ENCODE measurements at places on chromosomes 2 and 18.
A peak's percentile ranks its signal among the peaks of the same experiment; 100 is the strongest.

DNA sequence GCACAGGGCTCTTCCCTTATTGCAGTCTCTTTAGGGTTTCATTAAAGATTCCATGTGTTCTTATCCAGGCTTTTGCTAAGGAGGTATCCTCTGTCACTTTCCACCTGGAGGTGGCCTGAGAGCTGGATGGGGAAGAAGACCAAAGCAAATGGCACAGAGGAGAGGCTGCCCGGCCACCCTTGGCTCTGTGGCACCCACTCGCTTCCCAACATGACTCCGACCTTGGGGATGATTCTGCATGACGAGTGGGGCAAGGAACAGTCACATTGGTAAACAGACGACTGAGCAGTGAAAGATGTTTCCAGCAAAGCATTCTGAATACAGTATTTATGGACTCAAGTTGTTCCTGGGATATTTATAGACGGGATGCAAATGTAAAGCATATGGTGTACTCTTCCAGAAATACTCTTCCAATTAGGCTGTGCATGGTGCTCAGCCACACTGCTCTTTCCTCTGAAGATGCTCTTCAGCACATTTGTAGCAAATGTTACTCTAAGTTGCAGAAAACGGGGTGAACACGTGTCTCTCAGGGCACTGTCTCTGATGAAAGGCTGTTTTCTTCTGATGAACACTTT lies 377.1 kb upstream of the HS6ST1 start:
- DNase-seq, result no peak

GRCh38 chr2:239495175-239495574 lies 94.4 kb upstream of the HDAC4 start:
- no peak for DNase-seq

DNA sequence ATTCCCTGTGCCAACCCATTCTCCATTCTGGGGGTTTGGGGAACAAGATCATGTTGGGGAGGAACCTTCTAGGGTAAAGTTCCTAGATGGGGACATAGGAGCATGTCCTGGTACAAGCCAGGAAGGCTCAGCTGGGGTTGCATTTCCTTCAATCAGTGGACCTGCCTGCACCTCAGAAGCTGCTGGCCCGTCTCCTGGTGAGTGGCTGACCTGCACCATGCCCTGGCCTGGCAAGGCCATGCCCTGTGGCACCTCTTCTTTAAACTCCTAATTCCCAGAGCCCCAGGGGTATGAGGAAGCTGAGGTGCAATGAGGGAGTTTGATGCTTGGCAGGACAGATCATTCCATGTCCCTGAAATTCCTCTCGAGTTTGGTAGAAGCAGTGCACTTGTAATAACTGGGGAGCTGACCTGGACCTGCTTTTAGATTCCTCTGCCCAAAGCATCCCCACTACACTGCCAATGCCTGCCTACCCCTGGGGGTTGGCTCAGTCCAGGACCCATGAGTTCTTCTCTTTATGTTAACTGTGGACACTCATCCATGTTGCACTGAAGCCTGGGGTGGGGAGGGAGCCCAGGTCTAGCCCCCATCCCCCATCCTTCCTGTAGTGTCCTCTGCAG lies 25.3 kb downstream of the MROH2A start:
- no peak for DNase-seq

GRCh38 chr2:99336804-99337112 lies 431 bp upstream of the EIF5B start:
- no peak for DNase-seq

DNA sequence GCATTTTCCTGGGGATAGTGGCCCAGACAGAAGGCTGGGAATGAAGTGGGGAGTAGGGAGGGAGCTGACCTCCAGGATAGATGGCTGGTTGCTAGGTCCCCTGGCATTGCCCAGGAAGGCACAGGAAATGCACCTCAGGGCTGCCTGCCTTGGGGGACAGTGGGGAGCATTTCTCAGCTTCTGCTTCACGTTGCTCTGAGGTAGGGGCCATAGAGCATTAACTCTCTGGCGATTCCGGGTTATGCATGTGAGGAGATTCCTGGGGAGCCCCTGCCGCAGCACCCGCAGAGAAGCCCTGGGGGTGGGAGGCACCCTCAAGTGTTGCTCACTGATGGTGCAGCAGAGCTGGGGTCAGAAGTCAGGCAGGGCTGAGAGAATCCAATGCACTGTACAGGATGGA lies 256.5 kb downstream of the CYP26B1 start:
- no peak for DNase-seq

DNA sequence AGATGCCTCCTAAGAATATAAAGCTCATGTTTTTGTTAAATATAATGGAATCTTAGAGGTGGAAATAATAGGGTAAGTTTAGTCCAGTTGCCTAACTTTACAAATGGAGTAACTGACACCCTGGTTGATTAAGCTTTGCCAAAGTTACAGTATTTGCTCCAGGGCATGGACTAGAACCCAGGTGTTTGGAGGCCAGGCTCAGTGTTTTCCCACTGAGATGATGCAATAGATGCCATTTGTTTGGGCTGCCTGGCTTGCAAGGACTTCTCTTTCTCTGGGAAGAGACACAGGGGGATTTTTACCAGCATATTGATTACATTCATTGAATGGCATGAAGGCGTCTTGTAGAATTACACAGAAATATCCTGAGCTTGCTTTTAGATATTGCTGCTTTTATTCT lies 397.8 kb downstream of the SLC4A3 start:
- DNase-seq, result no peak

- DNase-seq, result no peak
Measured at GRCh38 chr2:140797718-140798117, 1333.1 kb downstream of the LRP1B start.

- DNase-seq, result no peak
Measured at GRCh38 chr2:13533524-13533922, 816.8 kb downstream of the TRIB2 start.

- DNase-seq, result no peak
Measured at GRCh38 chr2:154603682-154604081, 94.8 kb upstream of the KCNJ3 start.

DNA sequence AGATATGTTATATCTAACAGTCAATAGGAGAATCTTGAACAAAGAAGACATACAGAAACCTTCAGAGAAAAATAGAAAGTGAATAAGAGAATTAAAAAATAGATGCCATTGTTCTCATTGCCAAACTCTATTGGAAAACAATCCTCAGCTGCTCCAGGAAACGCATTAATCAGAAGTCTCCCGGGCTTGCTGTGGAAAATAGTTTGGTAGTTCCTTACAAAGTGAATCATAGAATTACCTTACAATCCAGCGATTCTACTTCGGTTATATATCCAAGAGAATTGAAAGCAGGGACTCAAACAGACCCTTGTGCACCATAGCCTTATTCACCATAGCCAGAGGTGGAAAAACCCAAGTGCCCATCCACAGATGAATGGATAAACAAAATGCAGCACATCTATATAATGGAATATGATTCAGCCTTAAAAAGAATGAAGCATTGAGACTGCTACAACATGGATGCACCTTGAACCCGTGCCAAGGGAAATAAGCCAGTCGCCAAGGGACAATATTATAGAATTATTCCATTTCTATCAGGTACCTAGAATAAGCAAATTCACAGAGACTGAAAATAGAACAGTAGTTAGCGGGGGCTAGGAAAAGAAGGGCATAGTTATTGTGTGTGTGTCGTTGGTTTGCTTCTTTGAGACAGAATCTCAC lies 21.9 kb upstream of the CHRNA1 start:
- DNase-seq, result no peak

DNA sequence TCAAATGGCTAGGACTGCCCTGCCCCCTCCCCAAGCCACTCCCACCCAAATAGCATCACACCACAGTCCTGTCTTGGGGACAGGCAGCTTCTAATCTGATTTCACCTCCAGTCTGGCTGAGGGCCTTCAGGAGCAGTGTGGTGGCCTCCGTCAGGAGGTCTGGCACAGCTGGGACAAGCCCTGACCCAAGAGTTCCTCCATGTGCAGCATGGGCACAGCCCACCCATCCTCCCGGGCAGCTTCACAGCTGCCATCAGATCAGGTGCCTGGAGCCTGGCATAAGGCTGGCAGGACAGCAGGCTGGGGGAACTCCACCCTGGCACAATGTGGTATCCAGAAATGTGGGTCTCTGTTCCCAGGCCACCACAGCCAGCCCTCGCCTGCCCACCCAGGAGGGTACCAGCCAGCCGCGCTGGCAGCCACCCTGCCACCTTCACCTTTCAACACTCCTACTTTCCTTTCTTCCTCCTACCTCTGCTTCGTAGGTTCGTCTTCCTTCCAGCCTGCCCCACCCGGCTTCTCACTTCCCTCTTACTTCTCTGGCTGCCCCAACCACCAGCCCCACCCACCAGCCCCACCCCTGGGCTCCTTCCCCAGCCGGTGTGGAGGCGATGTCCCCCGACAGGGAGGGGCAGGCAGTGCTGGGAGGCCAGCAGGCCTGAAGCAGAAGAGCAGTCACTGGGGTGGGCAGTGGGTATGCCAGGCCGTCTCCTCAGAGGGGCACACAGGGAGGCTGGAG lies at the start of gene CAPG:
TSS of gene CAPG (minus strand) at position 522 of the 739 bp plus-strand sequence. CDS start 8,221 bp downstream, outside the sequence.
- DNase-seq, result no peak

DNA sequence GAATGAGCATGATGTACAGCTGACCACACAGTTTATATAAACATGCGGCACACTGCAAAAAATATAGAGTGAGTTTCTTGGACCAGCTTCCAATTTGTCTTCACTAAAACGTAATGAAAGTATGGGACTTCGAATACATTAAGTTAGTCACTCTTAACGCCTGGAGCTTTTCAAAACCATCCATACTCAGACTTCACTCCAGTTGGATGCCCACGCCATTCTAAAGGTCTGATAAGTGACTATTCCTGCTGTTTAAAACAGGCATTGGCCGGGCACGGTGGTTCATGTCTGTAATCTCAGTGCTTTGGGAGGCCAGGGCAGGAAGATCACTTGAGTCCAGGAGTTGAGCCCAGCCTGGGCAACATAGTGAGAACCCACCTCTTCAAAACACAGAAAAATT lies 84.6 kb downstream of the MYL12B start:
- no peak for DNase-seq

DNA sequence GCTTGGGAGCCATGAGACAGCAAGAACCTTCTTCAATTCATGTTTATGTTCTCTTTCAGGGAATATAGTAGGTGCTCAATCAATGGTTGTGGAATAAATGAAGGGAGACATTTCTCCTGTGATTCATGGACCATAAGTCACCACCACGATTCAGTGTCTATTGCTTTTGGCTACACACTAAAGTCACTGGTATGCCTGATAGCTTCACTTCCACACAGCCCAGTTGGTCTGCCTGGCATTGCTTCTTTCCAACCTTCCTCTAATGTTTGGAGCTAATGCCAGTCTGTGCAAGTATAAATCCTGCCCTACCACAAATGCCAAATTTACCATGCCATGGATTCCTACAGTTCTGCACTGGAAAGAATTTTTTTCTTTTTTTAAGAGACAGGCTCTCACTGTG lies 1.3 kb upstream of the CXCR1 start:
- DNase-seq, result no peak

DNA sequence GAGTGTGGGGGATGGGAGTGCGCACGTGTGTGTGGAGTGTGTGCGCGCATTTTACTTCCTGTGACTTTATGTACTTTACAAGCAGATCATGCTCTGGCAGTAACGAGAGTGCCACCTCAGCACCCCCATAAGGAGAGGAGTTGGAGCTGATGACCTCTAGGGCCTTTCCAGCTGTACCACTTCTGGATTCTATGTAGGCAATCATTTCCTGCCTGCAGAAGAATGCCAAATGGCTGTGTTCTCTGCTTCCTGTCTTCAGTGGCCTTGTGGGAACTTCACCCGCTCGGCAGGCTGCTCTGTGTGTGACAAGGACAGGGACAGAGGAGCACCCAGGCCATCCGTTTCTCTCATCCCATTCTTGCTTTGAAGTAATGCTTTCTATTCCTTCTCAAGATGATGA lies 22.8 kb upstream of the ZNF385B start:
- no peak for DNase-seq

DNA sequence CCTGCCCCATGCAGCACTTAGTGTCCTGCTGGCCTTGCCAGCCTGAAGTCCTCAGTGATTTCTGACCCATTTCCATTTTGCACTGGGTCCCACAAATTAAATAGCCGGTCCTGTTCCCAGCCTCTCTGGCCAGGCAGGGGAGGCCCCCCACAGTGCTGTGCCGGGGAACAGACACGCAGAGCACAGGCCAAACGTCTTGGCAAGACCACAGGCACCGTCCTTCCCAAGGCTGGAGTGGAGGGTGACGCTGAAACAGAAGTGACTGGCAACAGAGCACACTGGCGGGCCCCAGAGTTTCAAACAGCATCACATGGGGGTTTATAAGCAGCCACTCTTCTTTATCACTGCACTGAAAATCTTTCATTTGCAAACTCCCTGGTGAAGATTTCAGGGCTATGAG lies 52.2 kb downstream of the EDAR start:
- DNase-seq, result peak; percentile 34

- DNase-seq, result no peak
Measured at GRCh38 chr2:192010073-192010472, 163.2 kb upstream of the CAVIN2 start.

DNA sequence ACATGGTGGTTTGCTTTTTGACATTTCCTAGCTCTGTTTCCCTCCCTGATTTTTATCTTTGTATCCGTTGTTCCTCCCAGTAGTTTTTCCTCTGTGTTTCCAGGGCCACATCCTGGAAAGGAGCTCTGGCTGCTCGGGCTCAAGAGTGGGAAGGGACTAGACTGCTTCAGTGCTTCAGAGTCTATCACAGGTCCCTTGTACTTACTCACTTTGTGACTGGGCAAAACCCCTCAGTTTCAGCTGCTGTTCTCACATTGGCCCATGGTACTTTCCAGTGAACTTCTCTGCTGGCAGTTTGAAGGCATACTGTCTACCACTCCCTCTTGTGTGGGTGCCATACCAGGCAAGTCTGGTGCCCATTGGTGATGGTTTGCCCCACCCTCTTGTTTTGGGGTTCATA lies 7.5 kb upstream of the STAMBP start:
- no peak for DNase-seq

DNA sequence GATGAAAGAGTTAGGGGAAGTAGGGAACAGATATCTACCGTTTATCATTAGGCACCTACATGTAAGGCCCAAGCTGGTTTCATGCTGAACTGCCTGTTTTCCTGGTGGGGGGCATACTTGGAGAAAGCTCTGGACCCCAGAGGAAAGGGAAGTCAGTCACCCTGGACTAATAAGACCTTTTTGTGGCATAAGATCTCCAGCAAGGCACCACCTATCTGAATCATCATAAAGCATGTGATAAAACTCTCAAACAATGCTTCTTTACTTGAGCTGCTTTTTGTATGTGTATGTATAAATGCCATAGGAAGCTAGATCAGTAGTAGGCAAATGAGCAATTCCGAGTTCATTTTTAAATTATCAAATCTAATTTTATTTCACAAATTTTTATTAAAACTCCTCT lies 104.8 kb downstream of the TANC1 start:
- no peak for DNase-seq

DNA sequence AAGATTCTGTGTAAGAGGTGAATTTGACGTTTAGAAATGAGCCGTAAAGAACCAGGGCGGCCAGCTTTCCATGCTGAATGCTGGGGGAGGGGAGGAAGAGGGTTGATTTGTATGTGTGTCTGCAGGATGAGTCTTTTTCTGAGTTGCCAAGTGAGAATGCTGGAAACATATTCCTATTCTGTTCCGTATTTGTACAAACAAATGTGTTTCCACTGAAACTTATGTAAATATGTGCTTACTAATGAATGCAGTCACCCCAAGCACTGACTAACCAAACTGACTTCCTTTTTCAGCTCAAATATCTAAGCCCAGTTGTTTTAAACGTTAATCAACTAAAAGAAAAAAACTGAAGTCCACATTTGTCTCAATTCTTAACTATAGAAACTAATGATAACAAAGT lies 74.9 kb upstream of the APCDD1 start:
- no peak for DNase-seq

- no peak for DNase-seq
Measured at GRCh38 chr2:147860009-147860408, 15.2 kb downstream of the ACVR2A start.

All from putamen (tissue), 1 donor.